ENCODE measurements at places on chromosomes 2 and 18. TPM values are rescaled to one million over a fixed set of nuclear protein-coding genes. Genes with fewer than 3 reads are reported as not detected.
A peak's percentile ranks its signal among the peaks of the same experiment; 100 is the strongest.

- no peak for DNase-seq
- no peaks in the 10 kb centered on the region for H3K4me1 ChIP-seq
- H3K27ac ChIP-seq, result no peak overlapping the region
- H3K4me3 ChIP-seq, result no peak overlapping the region
Observed at GRCh38 chr18:64407606-64408005, 258.7 kb upstream of the LINC00305 start.

GRCh38 chr18:7793100-7793499, 226.0 kb downstream of the PTPRM start:
- no peak overlapping the region for H3K27ac ChIP-seq
- H3K27me3 ChIP-seq, result no peaks in the 10 kb centered on the region

DNA sequence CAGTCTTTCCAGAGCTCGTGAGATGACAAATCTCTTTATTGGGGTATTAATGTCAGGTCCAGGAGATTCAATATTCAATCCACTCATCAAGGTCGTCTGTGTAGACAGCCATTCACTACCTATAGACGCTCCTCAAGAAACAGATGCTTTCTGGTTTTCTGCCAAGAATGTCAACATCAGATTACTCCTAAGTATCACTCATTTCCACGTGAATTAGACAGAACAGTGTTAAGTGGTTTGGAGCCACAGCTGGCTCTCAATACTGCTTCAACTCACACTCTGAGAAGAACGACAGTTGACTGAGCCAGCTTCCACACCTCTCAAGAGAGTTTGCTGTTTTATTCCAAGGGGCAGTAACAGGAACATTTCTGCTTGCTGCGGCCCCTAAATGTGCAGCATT, 113.5 kb upstream of the NEDD4L start:
- no peaks in the 10 kb centered on the region for H3K4me1 ChIP-seq
- H3K36me3 ChIP-seq, result no peaks in the 10 kb centered on the region
- H3K27ac ChIP-seq, result peak overlapping the region; percentile 42
- H3K4me3 ChIP-seq, result no peak overlapping the region
- no peak for DNase-seq

DNA sequence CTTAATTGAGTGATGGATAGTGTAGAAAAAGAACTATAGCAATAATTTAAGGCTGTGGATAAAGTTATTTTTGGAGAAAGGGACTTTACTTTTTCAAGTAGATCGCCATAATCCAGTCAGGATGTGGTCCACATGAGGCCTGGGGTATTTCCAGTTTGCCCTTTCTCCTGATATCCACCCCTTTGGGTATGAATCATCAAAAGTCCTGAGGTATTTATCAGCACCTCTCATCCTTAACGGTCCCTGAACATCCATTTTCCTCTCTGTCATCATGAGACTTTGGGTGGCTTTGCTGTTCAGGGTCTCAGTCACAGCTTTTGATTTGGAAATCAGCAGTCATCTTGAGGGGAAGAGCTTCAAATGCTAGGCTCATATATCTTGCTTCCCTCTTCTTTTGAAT, 39.3 kb upstream of the ELAC1 start:
- no peak for DNase-seq
- H3K4me3 ChIP-seq, result no peak overlapping the region
- H3K36me3 ChIP-seq, result peaks cover 69% of the 10 kb centered on the region
- no peaks in the 10 kb centered on the region for H3K27me3 ChIP-seq

DNA sequence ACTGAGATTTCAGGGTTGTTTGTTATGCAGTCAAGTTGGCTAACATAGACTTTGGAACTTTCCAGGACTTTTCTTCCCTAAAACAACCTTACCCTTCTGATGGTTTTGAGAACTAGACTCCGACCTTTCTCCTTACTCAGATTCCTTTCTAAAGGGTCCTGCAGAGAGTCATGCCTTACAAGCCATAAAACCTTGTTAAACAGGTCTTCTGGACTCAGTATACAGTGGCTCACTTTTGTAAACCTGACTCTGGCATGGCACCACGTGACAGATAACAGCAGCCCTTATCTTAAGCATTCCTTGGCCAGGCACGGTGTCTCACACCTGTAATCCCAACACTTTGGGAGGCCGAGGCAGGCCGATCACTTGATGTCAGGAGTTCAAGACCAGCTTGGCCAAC, 253.2 kb upstream of the RAB6C start:
- peaks cover 4% of the 10 kb centered on the region for H3K4me1 ChIP-seq
- no peaks in the 10 kb centered on the region for H3K36me3 ChIP-seq
- H3K4me3 ChIP-seq, result no peak overlapping the region
- H3K27me3 ChIP-seq, result peaks cover 6% of the 10 kb centered on the region
- no peak overlapping the region for H3K27ac ChIP-seq
- no peak for DNase-seq

Gene KIF5C
- 4.3 TPM for total RNA-seq

Gene RPE
- total RNA-seq, result 1.2 TPM

DNA sequence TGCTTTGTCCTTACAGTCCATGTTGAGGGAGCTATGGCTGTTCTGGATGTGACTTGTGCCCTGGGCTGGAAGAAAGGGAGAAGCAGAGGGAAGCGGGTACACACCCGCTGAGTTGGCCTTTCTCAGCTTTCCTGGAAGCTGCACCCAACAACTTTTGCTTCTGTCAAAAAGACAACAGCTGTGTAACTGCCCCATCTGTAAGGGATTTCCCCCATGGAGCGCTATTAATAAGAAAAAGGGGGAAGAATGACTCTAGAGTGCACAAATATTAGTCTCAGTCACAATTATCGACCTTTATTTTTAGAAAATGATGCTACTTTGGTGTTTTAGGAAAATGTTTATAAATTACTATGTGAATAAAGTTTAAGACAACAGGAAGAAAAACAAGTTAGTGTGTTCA, 368.3 kb downstream of the RAD51AP2 start:
- H3K36me3 ChIP-seq, result no peaks in the 10 kb centered on the region
- no peaks in the 10 kb centered on the region for H3K4me1 ChIP-seq
- H3K4me3 ChIP-seq, result no peak overlapping the region
- H3K27ac ChIP-seq, result no peak overlapping the region
- no peak for DNase-seq

Gene CFAP53
- not detected for total RNA-seq

DNA sequence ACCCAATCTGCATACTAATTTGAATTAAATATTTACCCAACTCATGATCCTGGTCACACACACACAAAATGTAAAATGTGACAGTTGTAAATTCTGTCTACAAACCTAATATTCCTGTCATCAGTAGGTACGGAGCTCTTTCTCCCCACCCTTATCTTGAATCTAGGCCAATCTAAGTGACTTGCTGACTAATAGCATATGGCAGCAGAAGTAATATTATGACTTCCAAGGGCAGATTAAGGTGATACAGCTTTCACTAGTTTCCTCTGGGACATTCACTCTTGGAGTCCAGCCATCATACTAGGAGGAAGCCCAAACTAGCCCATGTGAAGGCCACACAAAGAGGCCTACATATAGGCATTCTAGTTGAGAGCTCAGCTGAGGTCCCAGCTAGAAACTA, 89.4 kb downstream of the TMEM131 start:
- no peak overlapping the region for H3K4me3 ChIP-seq
- H3K27me3 ChIP-seq, result no peaks in the 10 kb centered on the region
- H3K36me3 ChIP-seq, result peaks cover 20% of the 10 kb centered on the region
- H3K27ac ChIP-seq, result no peak overlapping the region
- H3K4me1 ChIP-seq, result no peaks in the 10 kb centered on the region
- no peak for DNase-seq

Gene RGPD4
- total RNA-seq, result not detected

GRCh38 chr2:204357286-204357685, 188.0 kb upstream of the PARD3B start:
- H3K27ac ChIP-seq, result no peak overlapping the region
- DNase-seq, result no peak
- no peaks in the 10 kb centered on the region for H3K4me1 ChIP-seq
- no peaks in the 10 kb centered on the region for H3K27me3 ChIP-seq

GRCh38 chr18:63119647-63120046, 199.9 kb downstream of the BCL2 start:
- H3K4me3 ChIP-seq, result no peak overlapping the region
- H3K27ac ChIP-seq, result no peak overlapping the region
- H3K27me3 ChIP-seq, result no peaks in the 10 kb centered on the region
- DNase-seq, result peak; percentile 63

Gene TSPYL6
- total RNA-seq, result not detected

DNA sequence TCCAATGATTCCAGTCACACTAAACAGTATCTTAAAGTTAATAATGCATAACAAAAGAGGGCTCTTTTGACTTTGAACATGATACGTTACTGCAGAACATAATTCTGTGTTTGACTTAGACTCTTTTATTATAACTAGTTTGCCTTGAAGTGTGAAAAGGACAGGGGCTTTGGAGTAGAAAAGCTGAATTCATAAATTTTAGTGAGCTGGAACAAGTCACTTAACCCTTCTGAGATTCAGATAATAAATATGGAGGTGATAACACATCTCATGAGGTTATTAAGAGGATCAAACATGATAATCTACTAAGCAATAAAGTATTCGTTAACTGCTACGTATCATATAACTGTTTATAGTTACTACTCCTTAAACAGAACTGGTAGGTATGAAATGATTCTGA, 44.7 kb upstream of the FLACC1 start:
- peaks cover 21% of the 10 kb centered on the region for H3K36me3 ChIP-seq
- H3K4me3 ChIP-seq, result no peak overlapping the region
- no peaks in the 10 kb centered on the region for H3K27me3 ChIP-seq
- H3K4me1 ChIP-seq, result peaks cover 53% of the 10 kb centered on the region

Gene APOB
- 5.8 TPM for total RNA-seq

GRCh38 chr2:192025637-192026036, 169.1 kb downstream of the TMEFF2 start:
- no peak overlapping the region for H3K4me3 ChIP-seq
- no peak for DNase-seq
- no peaks in the 10 kb centered on the region for H3K36me3 ChIP-seq
- no peak overlapping the region for H3K27ac ChIP-seq

Gene ANKRD23
- 3.6 TPM for total RNA-seq

GRCh38 chr2:216700088-216700567, 4.8 kb upstream of the IGFBP5 start:
- H3K4me3 ChIP-seq, result no peak overlapping the region
- DNase-seq, result peak; percentile 79
- peaks cover 7% of the 10 kb centered on the region for H3K4me1 ChIP-seq
- peaks cover 8% of the 10 kb centered on the region for H3K27me3 ChIP-seq
- peak overlapping the region; percentile 50 for H3K27ac ChIP-seq

Measured in stomach (tissue), 19 donors.